ENCODE measurements at places on chromosomes 16 and 17.

DNA sequence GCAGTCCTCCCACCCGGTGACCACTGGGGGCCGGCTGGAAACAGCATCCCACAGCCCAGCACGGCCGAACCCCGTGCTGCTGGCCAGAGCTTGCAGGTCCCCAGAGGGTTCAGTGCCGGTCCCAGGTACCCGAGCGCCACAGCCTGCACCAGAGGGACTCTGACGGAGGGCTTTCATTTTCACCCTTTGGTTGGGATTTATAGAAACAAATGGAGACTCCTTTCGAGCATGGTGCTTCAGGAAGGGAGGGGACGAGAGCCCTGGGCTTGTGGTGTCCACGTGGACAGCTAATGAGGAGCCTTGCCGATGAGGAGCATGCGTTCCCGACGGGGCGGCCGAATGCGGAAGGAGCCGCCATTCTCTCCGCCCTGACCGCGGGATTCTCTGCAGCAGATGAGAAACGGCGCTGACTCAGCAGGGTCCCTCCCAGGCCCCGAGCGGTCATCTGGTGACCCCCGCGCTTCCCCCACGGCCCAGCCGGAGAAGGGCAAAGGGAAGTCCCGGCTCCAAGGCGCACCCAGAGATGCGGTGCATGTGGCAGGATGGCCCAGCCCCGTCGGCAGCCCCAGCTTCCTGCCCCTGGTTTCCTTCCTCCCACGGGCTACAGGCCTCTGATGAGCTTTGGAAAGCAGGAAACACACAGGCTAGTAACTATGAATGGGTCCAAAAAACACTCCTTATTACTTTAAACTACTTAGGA, 9.8 kb downstream of the SLC38A10 start:
- no peak for DNase-seq

DNA sequence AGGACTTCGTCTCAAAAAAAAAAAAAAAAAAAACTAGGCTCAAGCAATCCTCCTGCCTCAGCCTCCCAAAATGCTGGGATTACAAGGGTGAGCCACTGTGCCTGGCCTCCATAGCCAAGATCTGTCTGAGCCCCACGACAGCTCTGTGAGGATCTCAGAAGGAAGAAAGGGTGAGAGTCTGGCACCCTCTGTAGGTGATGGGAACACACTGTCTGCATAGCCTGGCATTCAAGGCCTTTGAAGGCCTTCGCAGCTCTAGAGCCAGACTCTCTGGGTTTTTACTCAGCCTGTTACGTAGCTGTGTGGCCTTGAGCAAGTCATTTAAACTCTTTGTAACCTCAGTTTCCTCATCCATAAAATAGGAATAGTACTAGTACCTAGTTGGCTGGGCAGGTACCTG, 6.3 kb upstream of the XPO6 start:
- no peak for DNase-seq

GRCh38 chr16:66904428-66904845, 14.2 kb downstream of the CDH16 start:
- no peak for DNase-seq

DNA sequence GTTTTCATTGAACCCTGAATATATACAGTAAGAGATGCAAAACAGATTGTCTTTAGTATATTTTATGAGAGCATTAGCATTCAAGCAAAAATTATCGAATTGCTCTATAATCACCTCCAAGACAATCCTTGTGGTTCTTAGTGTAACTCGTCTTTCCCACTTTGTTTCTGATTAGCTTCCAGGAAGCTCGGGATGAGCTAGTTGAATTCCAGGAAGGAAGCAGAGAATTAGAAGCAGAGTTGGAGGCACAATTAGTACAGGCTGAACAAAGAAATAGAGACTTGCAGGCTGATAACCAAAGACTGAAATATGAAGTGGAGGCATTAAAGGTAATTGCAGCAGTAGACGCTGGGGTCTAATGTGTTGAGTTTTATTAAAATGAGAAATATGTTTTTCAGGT, 9.9 kb downstream of the NDEL1 start:
- DNase-seq, result no peak

GRCh38 chr16:9151074-9151473, 59.6 kb downstream of the HAPSTR1 start:
- DNase-seq, result no peak

DNA sequence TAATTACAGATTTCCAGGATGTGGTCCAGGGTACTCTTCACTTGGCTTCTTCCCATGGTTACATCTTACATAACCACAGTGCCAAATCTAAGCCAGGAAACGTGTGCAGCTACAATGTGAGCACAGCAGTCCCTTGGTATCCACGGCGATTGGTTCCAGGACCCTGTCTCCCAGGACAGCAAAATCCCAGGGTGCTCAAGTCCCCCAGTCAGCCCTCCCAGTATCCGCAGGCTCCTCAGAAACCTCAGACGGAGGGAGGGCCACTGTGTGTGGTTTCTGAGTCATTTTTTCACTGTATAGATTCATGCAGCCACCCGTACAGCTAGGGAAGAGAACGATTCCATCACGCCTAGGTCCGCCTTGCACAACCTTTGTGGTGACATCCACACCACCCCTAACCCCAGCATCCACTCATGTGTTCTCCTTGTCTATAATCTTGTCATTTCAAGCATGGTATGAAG, 11.1 kb upstream of the ATP2C2 start:
- DNase-seq, result no peak

- DNase-seq, result no peak
Observed at GRCh38 chr16:70421473-70422311, 17.2 kb downstream of the ST3GAL2 start.

- no peak for DNase-seq
Observed at GRCh38 chr16:51003850-51004566, 147.1 kb downstream of the SALL1 start.

- DNase-seq, result no peak
Observed at GRCh38 chr17:78172249-78173051, 4.1 kb downstream of the SYNGR2 start.

DNA sequence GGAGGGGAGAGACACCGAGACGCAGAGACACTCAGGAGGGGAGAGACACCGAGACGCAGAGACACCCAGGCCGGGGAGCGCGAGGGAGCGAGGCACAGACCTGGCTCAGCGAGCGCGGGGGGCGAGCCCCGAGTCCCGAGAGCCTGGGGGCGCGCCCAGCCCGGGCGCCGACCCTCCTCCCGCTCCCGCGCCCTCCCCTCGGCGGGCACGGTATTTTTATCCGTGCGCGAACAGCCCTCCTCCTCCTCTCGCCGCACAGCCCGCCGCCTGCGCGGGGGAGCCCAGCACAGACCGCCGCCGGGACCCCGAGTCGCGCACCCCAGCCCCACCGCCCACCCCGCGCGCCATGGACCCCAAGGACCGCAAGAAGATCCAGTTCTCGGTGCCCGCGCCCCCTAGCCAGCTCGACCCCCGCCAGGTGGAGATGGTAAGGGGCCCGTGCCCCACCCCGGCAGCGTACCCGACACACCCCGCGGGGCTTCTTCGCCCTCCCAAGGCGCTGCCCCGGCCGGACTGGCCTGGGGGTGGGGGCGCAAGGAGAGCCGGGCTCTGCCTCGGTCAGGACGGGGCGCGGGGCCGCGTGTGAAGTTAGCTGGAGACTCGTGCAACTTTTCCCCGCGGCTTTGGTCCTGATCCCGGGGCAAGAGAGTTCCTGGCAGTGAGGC, 427 bp downstream of the PPP1R1B start:
- no peak for DNase-seq

DNA sequence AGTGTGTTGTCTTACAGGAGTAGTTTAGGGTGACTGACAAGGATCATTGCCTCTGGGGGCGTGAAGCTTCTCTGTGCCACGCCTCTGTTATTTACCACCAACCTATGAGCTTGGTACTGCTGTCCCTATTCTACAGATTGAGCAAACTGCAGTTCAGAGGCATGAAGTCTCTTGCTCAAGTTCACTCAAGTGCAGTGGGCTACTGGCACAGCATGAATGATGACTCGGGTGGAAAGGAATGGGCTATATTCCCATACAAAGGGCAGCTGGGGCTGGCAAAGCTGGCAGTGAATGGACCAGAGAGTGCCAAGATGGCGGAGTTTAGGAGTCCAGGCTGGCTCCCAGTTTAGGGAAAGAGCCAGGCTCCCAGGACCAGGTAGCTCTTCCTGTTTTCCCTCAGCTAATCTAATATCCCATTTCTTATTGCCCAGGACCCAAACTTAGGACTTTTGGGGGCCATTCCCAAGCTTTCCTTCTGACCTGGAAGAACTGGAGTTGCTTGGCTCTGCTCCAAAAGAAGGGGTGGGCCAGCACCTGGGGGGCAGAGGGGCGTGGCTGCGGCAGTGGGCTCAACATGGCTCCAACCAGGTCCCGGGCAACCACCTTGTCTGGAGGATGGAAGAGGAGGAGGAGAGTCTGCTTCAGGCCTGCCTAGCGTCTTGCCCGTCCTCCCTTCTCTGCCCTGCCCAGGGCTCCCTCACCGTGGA, 12.9 kb downstream of the PLK1 start:
- no peak for DNase-seq

DNA sequence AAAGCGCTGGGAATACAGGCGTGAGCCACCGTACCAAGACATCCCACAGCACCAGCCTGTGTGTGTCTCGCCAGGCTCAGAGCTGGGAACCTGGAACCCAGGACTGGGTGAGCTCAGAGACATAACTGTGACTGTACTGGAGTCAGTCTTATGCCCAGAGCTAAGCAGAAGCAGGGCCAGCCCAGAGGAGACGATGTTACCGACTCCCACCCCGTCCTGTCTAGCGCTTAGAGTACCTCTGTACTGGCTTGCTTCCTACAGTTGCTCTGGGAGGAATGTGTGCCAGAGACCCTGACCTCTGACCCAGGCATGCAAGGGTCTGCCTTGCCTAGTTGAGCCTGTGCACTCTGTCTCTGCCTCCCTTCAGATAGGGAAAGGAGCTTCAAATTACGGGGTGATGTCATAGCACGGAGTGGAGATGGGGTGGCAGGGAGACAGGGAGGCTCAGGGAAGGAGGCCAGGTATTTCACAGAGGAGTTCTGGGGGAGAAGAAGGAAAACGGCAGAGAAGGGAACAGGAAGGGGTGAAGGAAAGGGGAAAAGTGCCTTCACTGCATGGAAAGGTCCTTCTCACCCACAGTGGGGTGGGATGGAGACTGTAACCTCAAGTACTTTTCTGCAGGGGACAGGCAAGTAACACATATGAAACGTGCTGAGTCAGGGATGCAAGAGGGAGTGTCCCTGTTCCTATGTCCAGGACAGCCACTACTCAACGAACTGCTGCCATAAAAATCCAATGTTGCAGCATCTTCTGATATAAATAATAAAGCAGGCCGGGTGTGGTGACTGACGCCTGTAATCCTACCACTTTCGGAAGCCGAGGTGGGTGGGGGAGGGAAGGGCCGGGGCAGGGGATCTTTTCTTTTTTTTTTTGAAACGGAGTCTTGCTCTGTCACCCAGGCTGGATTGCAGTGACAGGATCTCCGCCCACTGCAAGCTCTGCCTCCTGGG, 5.8 kb upstream of the ARMC5 start:
- no peak for DNase-seq

DNA sequence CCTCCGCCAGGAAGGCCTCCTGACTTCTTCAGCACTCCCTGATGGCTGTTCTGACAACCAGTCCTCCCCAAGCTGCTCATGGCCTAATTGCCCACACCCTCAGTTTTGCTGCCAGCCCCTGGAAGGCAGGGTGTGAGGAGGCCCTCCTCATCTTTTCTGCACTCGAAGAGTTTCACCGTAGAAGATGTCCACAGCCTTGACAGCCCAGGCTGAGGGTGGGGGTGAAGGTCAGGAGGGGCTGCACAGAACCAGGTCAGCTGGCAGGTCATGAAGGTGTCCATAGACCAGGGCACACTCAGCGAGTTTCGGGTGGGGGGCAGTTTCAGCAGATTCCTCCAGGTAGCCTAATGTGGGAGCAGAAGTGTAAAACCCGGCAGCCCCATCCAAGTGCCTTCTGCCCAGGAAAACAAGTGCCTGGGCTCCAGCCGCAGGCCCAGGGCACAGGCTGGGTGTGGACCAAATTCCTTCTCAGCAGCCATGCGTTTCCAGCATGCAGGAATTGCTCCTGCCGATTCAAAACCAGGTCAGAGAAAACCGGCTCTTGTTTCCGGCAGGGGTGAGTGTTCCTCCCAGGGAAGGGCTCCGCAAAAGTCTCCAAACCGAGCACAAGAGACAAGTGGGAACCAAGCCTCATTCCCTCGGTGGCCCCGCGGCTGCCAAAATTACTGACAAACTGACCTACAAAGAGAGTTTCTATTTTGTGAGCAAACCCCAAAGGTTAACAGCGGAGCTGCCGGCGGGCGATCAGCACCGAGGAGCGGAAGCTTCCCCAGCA, 228.8 kb downstream of the C16orf78 start:
- no peak for DNase-seq

- DNase-seq, result no peak
Observed at GRCh38 chr17:37702598-37702997, 42.3 kb downstream of the HNF1B start.

DNA sequence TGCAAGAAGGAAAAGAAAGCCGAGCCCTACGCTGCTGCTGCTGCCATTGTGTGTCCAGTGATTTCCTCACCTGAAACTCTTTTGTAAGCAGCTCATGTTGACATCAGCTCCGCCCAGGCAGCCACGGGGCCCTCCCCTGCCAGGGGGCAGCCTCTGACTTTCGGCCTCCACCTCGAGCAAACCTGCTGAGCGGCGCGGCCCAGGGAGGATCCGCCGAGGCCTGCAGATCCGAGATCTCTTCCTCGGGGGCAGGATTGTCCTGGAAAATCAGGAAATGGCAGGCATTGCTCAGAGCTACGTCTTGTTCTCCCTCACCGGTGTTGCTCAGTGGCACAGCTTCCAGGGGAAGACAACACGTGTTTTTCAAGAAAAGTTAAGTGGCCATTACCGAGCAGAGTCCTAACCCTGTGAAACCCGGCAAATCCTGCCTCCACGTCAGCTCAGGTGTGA, 35.6 kb upstream of the ZNF750 start:
- no peak for DNase-seq

DNA sequence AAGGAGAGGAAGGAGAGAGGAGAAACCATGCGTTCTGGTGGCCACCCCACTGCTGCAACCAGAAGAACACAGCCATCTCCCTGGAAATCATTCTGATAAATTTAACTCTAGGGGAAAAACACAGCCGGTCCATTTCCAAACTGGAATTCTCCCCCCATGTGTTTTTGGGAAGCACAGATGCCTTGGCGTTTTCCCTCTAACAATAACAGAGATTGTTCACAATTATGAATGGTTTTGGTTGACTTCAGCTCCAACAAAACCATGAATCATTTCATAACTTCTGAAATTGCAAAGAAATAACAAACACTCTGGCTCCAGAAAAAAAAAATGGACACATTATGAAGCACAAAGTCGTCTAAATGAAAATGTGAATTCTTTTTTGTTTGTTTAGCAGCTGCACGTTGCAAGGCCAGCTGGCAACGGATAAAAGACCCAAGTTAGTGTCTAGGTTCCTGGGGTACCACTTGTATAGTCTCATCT, 46.2 kb downstream of the GNAO1 start:
- DNase-seq, result no peak

DNA sequence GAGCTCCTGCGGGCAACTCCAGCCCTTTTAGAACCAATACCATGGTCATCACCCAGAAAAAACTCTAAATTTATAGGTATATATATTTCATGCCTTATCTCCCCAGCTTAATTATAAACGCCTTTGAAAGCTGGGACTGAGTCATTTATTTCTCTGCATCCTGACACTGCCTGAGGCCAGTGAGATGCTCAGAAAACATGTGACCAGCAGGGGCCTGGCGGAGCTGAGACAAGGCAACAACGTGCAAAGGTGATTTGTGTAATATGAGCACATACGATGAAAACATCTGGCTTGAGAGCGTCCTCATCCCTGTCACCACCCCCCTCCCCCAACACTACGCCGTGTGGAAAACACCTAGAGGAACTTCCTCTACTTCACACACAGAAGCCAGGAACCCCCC, 22.7 kb downstream of the NXN start:
- no peak for DNase-seq

GRCh38 chr17:4678448-4679026, 25.4 kb downstream of the PELP1 start:
- no peak for DNase-seq

GRCh38 chr17:49439305-49439672, 24.6 kb upstream of the PHB1 start:
- no peak for DNase-seq

Measured in thoracic aorta (tissue), 2 donors.